NCI-H446 (cell line): ENCODE measurements at places on chromosomes 16 and 17.

GRCh38 chr16:22161999-22162655 is at the start of gene SDR42E2:
TSS of gene SDR42E2 (plus strand) at chr16:22162506. CDS start at chr16:22165583, 3,077 bp downstream.
- DNase-seq, result no peak

DNA sequence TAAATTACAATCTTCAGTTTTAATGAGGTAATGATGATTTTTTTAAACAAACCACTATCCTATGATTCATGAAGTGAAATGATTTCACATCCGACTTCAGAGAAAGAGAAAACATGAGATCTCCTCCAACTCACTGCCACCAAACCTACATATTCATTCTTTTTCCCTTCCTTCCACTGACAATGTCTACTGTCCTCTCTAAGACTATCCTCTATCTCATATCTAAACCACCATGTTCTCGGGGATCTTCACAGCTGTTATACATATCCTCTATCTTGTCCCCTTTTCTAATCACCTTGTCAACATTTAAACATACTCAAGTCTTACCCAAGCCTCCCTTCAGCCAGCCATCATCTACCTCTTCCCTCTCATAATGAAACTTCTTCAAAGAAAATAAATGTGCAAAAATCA is 53.5 kb downstream of the SMURF2 start:
- no peak for DNase-seq

GRCh38 chr17:71187145-71187878 is 933.5 kb upstream of the SOX9 start:
- DNase-seq, result no peak

- DNase-seq, result no peak
Measured at GRCh38 chr16:11253995-11254912, 1.8 kb downstream of the SOCS1 start.
